ENCODE measurements at places on chromosomes 4 and X. TPM values are rescaled to one million over a fixed set of nuclear protein-coding genes. Genes with fewer than 3 reads are reported as not detected.

GRCh38 chr4:159175085-159175988 lies 72.5 kb downstream of the RAPGEF2 start:
- DNase-seq: peak; percentile 56

- DNase-seq: no peak
These were observed 515.6 kb downstream of the PPARGC1A start for GRCh38 chr4:23374259-23374658.

- no peak for DNase-seq
These were observed 31.4 kb upstream of the SETD7 start for GRCh38 chr4:139587446-139587845.

Gene ERVMER34-1
- total RNA-seq: 0.40 TPM

Gene USP17L27
- total RNA-seq: not detected

- DNase-seq: no peak
These were observed 10.7 kb upstream of the PCYT1B start for GRCh38 chrX:24657671-24658386.

Gene HSFX2
- total RNA-seq: 2.0 TPM

Gene SHOX
- not detected for total RNA-seq

- DNase-seq: no peak
These were observed 641.0 kb upstream of the FRG1 start for GRCh38 chr4:189299706-189300105.

DNA sequence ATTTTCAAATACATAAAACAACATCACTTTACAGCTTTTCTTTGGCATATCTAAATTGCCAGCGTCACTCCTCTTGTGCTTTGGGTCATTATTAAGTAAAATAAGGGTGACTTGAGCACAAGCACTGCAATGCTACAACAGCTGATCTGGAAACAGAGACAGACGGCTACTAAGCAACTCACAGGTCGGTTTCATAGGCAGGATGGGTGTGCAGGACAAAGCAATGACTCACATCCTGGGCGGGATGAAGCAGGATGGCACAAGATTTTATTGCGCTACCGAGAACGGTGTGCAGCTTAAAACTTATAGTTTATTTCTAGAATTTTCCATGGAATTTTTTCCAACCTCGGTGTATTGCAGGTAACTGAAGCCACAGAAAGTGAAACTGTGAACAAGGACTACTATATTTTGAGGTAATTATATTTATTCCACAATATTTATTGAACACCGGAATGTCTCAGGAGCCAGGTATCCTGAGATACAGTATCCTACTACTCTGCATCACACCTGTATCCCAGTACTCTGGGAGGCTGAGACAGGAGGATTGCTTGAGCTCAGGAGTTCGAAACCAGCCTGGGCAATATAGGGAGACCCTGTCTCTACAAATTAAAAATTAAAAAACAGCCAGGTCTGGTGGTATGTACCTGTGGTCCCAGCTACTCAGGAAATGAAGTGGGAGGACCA lies 215.5 kb downstream of the APBB2 start:
- DNase-seq: no peak

GRCh38 chr4:90840828-90841227 lies 713.6 kb downstream of the CCSER1 start:
- no peak for DNase-seq

Gene USP26
- total RNA-seq: not detected

DNA sequence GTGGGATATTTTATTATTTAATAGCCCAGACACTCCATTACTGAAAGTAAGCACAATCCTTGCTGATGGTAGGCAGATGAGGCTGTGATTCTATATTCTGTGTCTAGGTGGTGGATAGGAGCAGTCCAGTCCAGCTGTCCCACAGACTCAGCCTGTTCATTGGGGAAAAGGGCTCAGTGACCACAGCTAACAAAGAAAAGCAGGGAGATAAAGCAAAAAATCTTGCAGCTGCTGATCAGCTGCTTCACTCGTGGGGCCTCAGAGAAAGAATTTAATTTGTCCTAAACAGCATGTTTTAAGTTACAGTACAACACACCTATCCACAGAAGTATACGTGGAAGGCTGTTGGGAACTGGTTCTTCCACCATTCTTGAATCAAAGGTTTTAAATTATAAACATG lies 40.7 kb upstream of the ANK2 start:
- DNase-seq: no peak

Gene RENBP
- total RNA-seq: 13.3 TPM

Gene MUC7
- total RNA-seq: not detected

Gene PABPC5
- total RNA-seq: 1.1 TPM

GRCh38 chr4:151276787-151277562 lies at the start of gene PRSS48:
Gene PRSS48 (plus strand): TSS chr4:151277161. CDS start chr4:151277173, 12 bp downstream.
- DNase-seq: peak; percentile 85

Gene CXorf49
- not detected for total RNA-seq

GRCh38 chr4:127417885-127418535 lies 214.7 kb upstream of the INTU start:
- DNase-seq: no peak
